ENCODE measurements at places on chromosomes 1 and 21.

DNA sequence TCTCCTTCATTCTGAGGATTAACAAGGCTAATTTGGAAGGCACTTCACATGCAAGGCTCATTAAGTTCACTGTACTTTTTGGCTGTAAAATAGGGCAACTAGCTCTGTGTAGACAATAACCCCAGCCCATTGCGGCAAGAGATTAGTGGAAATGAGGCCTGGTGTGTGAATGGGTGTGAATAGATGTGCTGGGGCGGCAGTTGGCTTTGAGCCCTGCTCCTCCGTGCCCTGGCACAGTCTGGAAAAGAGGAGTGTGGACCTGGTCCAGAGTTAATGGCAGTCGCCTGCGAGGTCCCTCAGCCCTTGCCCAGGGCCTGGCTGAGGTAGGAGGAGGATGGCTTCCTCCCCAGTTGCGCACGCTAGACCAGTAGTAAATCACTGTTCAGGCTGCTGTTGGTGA, 4.8 kb downstream of the KISS1 start:
- DNase-seq: no peak

DNA sequence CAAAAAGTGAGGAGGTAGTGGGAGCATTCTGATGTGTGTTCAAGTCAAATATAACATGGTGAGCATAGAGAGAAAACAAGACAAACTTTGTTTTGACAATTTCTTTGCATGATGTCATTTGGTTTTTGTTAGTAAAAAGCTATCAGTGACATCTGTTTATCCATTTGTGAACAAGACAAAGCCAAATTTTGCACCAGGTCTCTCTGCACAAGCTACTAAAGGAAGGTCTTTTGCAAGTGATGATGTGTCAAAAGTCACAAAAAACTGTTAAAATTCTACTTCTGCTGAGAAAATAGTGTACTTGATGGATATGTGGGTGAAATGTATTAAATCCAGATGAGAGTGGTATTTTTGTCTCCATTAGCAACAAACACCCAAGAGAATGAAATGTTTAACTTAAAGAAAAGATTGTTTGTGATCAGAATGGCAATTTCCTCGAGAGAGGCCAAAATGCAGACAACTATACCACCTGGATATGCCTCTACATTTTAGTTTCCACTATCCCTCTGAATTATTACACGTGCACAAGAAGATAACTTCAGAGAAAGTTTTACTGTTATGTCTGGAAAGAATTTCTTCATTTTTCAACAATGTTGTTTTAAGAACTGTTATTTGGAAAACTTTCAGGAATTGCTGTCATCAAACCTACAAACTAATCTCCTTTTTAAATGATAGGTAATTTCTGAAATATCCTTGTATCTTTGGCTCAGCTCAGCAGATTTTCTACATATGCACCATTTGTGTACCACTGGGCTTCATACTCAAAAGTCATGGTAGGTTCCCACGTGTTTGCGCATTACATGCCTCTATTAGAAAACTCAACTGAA, 807.4 kb upstream of the ADGRL2 start:
- peak; percentile 64 for DNase-seq

- no peak for DNase-seq
Observed at GRCh38 chr1:226558036-226558650, 9.6 kb downstream of the STUM start.

- no peak for DNase-seq
Observed at GRCh38 chr1:237211540-237211939, 169.6 kb downstream of the RYR2 start.

GRCh38 chr1:39266269-39266668, 61.8 kb downstream of the MACF1 start:
- DNase-seq: no peak
